Activated T-helper 9 cell treated with anti-CD3 and anti-CD28 coated beads, Interleukin-2, amount 50 U/mL, for 16 hours (primary cell): ENCODE measurements at places on chromosomes 2 and 18.

DNA sequence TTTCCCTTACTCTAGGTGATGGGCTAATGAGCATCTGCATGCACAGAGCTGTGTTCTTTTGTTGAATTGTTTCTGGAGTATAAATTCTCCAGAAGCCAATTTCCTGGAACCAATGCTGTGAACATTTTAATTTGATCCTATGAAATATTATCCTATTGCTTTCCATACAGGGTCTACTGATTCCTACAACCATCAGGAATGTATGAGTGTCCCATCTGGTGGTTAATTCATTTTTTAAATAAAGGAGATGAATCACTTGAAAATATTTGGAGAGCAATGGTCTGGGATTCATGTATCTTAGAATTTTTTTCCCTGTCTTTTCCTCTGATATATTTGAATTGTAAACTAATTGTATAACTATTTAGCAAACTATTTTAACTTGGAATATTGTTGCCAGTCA lies 14.0 kb downstream of the KIF5C start:
- DNase-seq: no peak

- no peak for DNase-seq
Measured at GRCh38 chr2:229273723-229274338, 2.7 kb upstream of the PID1 start.

DNA sequence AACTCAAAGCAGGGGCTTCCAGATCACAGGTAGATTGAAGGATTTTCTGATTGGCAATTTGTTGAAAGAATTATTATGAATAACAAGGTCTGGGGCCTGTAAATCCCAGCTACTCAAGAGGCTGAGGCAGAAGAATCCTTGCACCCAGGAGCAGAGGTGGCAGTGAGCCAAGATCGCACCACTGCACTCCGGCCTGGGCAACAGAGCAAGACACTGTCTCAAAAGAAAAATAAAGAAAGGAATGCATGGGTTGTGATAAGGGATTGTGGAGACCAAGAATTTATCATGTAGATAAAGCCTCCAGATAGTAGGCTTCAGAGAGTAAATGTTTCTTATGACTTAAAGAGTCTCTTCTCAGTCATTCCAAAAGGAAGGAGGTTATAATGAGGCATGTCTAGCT lies 35.8 kb upstream of the DYNAP start:
- DNase-seq: no peak

- no peak for DNase-seq
Measured at GRCh38 chr2:158731386-158731785, 63.7 kb upstream of the DAPL1 start.

DNA sequence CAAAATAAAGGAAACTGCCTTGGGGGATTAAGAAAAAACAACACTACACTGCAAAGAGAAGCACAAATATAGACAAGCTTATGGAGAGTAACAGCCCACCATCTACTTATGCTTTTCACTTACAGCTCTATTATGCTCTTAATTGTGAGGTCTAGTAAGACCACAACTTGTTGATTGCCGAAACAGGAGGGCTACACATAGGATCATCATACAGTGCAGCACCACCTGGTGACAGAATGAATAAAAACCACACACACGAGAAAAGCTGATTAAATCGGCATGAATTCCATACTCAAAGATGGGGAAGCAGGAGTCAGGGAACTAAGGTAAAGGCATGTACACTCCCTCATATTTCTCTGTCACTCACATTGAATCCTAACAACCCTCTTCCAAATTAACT lies 259.2 kb downstream of the IKZF2 start:
- DNase-seq: no peak

DNA sequence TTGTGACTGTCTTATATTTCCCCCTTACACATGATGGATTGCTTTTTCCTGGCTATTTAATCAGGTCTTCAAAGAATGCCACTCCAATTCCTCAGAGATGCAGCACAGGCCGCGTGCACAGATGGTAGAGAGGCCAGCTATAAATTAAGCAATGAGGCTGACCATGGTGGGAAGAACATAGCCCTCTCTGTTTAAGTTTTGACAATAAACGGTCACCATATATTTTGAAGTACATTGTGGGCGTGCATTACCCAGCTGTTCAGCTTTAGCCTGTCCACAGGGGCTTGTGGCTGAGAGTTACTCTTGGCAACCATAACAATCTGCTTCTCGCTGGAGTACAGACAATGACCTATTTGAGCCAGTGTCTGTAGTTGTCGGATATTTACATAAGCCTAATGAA lies 730.8 kb downstream of the DCC start:
- no peak for DNase-seq

DNA sequence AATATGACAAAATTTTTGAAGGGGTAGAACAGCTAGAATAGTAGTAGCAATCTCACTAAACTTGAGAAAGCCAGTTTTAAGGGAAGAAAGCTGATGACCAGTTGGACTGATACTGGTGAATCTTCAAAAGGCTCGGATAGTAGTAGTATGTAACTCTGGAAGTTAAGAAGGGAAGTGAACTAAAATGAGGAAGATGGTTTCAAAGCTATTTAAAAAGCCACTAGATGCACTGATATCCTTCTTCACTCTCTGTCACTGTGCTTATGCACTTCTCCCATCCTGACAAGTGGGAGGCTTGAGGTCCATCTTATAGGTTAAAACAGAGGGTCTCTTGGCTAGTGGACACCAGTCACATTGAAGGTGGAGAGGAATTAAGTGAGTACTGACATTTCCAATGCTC lies 141.1 kb downstream of the NCOA1 start:
- no peak for DNase-seq

- no peak for DNase-seq
Measured at GRCh38 chr2:105972927-105973326, 221.2 kb downstream of the UXS1 start.

GRCh38 chr2:234751275-234751973 lies 200.4 kb upstream of the SH3BP4 start:
- no peak for DNase-seq

DNA sequence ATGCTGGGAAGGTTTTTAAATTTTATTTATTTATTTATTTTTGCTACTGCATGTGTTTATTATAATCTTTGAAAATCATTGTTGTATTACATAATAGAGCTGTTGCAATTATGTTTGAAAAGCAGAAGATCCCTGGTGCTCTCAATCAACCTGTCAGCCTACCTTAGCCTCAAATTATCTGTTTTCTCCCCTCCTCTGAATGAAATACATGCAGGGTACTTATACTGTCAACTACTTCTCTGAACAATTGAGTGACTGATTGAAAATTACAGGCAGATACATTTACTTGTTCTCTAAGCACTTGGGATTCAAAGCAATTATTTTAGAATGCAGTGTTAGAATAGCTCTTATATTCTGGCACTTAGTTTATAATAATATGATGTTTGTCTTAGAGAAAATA lies 8.1 kb downstream of the KYNU start:
- no peak for DNase-seq

- DNase-seq: no peak
Measured at GRCh38 chr18:66729442-66730239, 125.8 kb upstream of the CDH19 start.

GRCh38 chr2:120734930-120735651 lies 577 bp upstream of the GLI2 start:
- no peak for DNase-seq

GRCh38 chr2:119174216-119174992 lies 15.9 kb upstream of the C1QL2 start:
- DNase-seq: peak; percentile 29

GRCh38 chr18:11726556-11726955 lies 37.5 kb downstream of the GNAL start:
- DNase-seq: no peak

GRCh38 chr2:45892757-45893156 lies 241.3 kb downstream of the PRKCE start:
- DNase-seq: no peak

GRCh38 chr18:45677276-45677807 lies 46.6 kb upstream of the SLC14A1 start:
- DNase-seq: no peak

DNA sequence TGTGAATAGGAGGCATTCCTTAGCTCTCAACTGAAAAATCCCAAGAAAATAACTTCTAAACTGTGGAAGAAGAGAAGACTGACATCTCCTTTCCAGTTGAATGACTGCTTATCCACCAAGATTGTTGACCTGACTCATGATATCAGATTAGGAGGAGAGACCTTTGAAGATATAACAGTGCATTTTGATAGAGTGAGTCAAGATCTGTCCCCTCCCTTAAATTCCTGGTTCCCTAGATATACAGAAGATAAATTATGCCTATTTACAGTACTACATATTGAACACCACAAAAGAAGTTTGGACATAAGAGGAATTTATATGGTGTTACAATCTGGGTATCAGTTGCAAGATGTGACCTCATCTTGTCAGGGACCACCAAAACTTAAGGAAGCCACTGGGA lies 285.3 kb upstream of the ZSWIM2 start:
- no peak for DNase-seq

GRCh38 chr2:28802975-28803429 lies 7.6 kb upstream of the SPDYA start:
- no peak for DNase-seq

DNA sequence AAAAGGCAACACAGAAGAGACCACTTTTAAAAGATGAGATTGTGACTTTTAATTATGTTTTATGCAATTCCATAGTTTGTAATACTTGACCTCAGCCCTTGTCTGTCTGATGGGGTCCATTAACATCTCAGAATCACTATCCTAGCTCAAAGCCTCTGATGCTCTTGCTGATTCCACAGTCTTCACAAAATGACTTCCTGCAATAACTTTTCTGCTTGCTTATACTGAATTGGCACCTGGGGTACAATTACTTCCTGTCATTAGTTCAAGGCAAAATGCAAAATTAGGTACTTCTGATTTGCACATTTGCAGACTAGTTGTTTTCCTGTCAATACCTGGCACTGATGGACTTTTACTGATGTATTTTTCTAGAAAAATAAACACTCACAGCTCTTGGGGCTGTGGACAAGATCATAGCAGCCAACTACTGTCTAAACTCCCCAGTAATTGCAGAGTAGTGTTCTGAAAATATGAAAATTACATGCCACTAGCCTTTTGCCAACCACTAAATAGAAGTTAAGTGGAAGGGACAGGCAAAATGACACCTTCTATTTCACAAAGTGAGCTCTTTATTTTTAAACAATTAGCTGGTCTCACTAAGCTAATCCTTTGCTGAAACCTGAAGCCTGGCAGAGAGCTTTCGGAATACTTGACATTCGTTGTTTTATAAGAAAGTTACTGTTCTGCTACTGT lies 129.1 kb downstream of the PIEZO2 start:
- DNase-seq: no peak

GRCh38 chr18:62505669-62506494 lies 16.9 kb upstream of the ZCCHC2 start:
- DNase-seq: no peak

DNA sequence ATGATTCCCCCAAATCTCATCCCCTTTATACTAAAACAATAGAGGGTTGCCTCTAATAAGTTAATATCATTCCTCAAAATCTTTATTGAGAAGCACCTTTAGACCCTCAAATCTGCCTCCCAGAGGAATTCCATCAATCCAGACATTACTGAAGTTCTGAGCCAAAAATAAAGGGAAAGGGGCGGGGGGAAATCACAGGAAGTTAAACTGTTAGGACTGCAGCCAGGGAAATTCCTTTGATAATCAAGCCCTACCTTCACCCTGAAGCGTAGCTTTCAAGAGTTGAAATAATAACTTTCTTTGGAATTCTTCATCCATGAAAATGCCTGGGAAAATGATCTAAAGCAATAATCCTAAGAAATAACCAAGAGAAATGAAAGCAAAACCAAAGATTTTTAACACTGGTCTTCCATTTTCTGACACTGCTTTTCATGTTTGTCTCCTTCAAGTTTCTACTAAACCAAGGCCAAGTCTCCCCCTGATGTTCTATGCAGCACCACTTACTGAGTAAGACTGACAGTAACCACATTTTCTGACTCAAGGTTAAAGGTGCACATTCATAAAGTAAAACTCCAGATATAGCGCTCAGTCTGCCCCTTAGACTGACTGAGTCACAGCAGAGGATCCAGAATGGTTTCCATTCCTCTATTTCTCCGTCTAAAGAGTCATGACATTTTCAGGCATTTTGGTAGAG lies 78.2 kb downstream of the TCF4 start:
- DNase-seq: no peak

- DNase-seq: no peak
Measured at GRCh38 chr18:48570313-48570712, 31.5 kb downstream of the CTIF start.

DNA sequence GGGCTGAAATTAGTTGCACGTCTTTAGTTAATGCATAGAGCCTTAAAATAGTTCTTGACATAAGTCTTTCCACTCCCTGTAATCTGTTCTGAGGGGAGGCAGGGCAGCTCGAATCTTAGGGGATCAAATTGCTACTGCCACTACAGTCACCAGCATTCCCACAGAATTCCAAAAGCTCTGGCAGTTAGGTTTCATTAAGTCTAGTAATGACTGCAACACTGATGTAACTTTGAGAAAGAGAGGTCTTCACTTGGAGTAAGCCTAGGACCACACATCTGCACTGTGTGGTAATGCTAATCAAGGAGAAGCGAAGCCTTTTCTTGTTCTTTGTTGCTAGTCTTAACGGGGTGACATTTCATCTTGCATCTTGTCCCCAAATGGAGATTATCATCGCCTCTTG lies 19.3 kb upstream of the NCK2 start:
- no peak for DNase-seq

- DNase-seq: no peak
Measured at GRCh38 chr2:230325316-230326243, 1.4 kb upstream of the SP140L start.

DNA sequence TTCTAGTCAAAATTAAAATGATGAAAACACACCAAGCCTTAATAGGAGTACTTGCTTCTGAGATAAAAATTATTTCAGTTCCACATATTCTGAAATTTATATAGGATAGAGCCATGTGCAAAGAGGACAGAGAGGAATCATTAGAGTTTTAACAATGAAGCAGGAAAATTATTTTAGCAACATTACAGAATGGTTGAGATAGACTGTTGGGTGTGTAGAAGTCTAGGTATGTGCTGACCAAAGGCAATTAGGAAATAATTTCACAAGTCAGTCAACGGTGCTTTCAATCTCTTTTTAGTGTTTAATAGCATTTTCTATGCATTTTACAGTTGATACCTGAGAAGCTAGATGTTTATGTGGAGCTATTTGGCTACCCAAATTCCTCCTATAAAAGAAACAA lies 25.2 kb downstream of the SOS1 start:
- no peak for DNase-seq

- no peak for DNase-seq
Measured at GRCh38 chr2:142665241-142665640, 212.2 kb upstream of the KYNU start.

DNA sequence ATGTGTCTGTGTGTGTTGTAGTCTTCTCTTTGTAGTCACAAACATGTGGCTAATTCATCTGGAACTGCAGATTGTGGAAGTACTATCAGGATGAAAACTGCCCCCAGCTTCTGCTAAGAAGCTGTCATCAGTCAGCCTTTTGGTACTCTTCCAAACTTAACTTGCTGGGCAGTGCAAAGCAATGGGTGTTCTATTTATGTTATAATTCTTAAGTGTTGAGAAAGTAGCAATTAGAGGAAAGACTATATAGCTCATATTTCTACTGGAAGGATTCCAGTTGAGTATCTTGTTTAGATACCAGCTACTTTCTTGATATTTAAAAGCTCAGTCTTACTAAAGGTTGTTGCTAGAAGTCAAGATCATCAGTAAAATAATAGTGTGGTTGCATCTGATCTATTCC lies 52.1 kb downstream of the SLC38A11 start:
- no peak for DNase-seq
